AG08395 (cell line): ENCODE measurements at places on chromosomes 12 and 14.

DNA sequence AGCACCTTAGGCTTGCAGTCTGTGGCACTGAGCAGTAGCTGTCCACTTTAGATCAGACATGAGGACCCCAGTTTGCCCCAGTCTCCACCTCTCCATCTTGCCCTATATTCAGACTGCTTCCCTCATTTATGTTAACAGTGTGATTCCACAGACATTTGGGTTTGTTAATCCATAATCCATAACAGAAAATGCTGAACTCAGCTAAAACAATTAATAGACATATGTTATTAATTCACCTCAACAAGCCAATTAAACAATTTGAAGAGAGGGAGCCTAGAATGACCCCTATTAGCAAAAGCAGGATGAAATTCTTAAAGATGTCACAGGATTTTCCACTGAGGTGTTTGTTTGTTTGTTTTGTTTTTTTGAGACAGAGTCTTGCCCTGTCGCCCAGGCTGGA lies 9.1 kb downstream of the CDKL1 start:
- no peak for DNase-seq

DNA sequence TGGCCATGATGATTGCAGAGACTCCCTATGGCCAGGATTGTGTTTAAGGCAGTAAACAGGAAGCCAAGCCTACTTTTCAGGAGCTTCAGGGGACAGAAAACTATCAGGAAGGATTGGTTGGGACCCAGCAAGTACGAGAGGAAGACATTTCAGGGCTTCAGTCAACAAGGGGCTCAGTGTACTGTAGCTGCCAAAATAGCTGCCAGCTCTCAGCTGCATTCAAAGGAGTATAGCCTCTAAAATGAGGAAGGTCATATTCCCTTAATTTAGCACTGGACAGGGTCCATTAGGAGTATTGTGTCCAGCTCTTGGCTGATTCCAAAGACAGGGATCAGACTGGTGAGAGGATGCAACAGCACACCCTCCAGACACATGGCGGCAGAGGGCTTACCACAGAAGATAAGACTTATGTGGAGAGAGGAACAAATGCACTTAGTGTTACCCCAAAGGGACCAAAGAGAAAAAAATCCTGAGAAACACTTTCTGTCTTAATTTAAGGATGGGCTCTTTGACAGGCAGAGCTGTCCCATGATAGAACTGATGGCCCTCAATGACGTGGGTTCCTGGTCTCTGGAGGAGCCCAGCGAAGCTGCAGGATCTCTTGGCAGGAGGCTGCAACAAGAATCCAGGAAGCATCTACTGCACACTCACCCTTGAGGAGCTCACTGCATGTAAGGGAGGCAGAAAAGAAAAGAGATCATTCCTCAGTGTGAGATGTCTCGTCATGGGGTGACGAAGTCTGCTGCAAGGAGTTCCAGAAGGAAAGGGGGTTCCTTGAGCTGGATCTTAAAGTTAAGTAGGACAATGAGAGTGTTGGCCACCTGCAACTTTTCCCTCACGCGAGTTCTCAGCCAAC lies 14.8 kb downstream of the BDKRB1 start:
- no peak for DNase-seq

DNA sequence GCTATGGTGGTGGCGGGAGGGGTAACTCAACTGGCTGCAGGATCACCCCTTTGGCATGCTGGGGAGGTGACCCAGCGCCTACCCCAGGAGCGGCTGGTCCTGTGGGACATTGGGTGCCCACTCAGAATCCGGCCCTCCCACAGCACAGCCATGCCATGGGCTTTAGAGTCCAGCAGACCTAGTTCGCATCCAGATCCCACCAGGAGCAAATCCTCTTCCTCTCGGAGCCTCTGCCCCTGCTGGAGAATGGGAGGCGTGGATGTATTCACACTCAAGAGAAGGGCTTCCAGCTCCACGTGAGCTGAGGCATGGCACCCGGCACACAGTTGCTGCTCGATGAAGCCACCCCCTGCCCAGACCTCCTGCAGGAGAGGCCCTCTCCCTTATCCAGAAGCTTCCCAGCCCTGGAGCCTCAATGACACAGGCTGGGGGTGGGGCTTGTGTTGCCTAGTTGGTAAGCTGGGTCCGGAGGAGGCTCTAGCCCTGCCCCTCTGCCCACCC lies 17.7 kb downstream of the FAM222A start:
- no peak for DNase-seq

DNA sequence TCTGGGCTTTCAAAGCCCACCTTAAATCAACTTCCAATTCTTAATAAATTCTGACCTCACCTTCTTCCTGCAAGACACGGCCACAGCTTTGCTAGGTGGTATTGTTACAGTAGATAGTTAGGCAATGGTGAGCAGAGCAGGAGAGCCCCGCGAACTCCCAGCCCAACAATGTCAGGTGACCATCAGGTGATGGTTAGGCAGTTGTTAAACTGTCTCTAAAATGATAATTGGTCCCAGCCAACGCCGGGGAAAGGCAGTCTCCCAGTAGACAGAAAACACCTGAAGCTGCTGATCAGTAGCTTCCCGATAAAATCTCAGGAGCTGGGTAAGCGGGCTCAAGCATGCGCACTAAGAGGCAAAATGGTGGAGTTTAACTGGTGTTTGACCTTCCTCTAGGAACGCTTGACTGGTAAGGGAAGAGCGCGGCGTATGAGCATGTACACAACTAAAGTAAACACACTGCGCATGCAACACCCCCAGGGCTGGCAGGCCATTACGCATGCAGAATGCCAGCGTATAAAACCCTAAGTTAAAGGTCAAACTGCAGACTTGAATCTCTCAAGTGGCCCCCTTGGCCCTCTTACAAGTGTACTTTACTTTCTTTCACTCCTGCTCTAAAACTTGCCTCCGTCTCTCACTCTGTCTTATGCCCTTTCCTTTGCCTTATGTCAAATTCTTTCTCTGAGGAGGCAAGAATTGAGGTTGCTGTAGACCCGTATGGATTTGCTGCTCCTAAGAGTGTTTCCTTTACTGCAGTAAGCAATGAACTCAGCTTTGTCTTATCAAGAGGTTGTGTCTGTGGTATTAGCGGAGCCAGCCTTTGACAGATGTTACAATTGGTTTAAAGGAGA lies 113.5 kb downstream of the C12orf75 start:
- no peak for DNase-seq

- no peak for DNase-seq
Observed at GRCh38 chr14:52690983-52691760, 4.2 kb downstream of the ERO1A start.

GRCh38 chr12:110581931-110582275 lies 1.2 kb downstream of the PPTC7 start:
- DNase-seq: no peak

DNA sequence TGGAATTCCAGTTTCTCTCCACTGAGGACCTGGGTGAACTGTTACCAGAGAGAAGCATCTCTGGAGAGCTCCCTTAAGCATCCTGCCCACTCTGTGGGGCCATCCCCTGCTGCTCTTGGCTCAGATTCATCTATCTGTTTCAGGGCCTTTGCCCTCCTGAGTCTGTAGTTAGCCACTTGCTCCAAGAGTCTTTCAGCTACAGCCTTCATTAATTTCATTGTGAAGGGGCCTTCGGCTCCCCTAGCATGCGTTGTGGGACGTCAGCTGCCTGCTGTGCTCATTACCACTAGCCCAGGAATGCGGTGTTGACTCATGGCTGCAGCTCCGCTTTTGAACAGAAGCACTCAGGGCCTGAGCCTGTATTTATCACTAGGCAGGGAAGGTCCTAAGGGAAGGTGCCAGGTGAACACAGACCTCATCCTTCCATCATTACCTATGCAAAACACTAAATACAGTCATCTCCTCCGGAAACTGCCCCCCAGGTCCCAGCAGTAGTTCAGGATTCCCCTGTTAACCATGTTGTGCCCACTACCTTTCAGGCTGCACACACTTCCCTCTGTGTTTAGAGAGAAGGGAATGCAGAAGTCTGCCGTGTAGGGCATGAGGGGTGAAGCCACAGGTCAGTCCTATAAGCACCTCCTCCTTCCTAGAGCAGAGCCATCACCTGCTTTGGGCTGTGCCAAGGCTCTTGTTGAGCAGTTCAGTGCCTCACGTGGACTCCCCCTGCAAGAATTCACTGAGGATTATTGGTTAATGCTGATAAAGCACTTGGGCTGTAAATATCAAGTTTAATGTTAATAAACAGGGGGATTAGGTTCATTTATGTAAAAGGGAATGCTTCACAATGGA lies 191.4 kb downstream of the CACNA1C start:
- DNase-seq: peak; percentile 91

- no peak for DNase-seq
Observed at GRCh38 chr14:54123841-54124240, 167.2 kb upstream of the BMP4 start.

- DNase-seq: no peak
Observed at GRCh38 chr12:75894965-75895754, 136.4 kb downstream of the PHLDA1 start.

DNA sequence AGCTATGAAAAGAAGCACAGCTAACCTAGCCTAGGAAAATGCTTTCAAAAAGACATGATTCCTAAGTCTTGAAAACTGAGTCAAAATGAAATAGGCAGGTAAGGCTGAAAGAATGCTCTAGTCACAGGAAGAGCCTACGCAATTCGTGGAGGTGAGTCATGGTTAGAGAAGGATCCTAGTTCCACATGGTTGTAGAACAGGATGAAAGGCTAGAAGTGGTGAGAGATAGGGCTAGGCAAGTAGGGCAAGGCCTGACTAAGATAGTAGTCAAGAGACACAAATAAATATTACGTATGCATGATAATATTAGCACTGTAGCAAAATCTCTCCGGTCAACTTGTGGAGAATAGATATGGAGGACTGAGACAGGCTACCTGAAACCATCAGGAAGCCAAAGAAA lies 47.2 kb downstream of the PLCZ1 start:
- DNase-seq: peak; percentile 70

DNA sequence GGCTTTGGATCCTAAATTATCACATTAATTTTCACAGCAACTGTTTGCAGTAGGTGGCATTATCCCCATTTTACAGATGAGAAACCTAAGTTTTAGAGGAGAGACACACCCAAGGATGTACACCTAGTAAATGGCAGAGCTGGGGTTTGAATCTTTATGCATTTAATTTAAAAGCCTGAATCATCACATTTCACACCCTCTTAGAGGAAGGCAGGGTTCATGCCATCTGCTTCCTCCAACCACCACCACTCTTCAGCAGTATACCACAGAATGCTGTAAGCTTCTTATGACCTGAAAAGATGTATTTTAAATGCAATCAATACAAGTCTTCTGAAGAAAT lies 90.3 kb downstream of the CRADD start:
- no peak for DNase-seq

GRCh38 chr12:94769047-94769420 lies 118.7 kb upstream of the TMCC3 start:
- no peak for DNase-seq

GRCh38 chr14:68782091-68782981 lies 10.5 kb downstream of the ZFP36L1 start:
- no peak for DNase-seq

DNA sequence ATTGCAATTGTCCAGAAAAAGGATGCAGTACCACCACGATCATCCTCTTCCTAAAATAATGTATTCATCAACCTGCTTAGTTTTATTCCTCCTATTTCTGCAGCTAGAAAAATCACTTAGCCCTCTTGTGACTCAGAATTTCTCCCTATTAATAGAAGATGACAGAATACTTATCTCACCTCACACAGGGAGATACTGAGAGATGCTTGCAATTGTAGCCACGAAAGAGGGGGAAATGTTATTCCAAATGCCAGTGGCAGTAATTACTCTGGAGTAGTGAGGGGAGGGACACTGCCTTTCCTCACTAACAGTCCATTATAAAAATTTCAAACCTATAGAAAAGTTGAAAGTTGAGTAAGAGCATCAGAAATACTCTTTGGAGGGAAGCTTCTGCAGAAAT lies 11.8 kb upstream of the DUSP6 start:
- no peak for DNase-seq

GRCh38 chr14:29857551-29857950 lies 70.1 kb downstream of the PRKD1 start:
- DNase-seq: no peak

- no peak for DNase-seq
Observed at GRCh38 chr12:68609998-68610369, 715 bp upstream of the RAP1B start.

- no peak for DNase-seq
Observed at GRCh38 chr12:106039242-106039641, 99.5 kb downstream of the NUAK1 start.

- no peak for DNase-seq
Observed at GRCh38 chr12:56816491-56816890, 53.4 kb downstream of the HSD17B6 start.

GRCh38 chr14:94029265-94029664 lies 3.1 kb downstream of the OTUB2 start:
- DNase-seq: no peak

DNA sequence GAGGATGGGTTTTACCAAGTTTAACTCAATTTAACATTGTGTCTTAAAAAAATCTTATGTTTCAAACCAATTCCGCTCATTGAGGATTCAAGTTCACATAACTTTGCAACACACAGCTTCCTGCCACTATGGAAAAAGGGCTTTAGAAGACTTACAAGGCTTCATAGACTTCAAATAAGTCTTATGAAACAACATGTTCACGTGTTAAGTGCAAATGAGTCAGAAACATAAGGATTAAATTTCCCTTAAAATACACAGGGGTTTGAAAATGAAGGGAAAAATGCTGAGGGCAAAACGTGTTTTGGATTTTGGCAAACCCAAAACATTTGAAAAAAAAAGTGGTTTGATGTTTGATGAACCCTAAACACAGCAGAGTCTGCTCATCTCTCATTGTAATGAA lies 364.8 kb downstream of the BMP4 start:
- no peak for DNase-seq

- DNase-seq: peak; percentile 57
Observed at GRCh38 chr12:63802012-63802608, 22.4 kb downstream of the RXYLT1 start.

GRCh38 chr12:15584366-15585041 lies 204.7 kb downstream of the EPS8 start:
- peak; percentile 56 for DNase-seq

DNA sequence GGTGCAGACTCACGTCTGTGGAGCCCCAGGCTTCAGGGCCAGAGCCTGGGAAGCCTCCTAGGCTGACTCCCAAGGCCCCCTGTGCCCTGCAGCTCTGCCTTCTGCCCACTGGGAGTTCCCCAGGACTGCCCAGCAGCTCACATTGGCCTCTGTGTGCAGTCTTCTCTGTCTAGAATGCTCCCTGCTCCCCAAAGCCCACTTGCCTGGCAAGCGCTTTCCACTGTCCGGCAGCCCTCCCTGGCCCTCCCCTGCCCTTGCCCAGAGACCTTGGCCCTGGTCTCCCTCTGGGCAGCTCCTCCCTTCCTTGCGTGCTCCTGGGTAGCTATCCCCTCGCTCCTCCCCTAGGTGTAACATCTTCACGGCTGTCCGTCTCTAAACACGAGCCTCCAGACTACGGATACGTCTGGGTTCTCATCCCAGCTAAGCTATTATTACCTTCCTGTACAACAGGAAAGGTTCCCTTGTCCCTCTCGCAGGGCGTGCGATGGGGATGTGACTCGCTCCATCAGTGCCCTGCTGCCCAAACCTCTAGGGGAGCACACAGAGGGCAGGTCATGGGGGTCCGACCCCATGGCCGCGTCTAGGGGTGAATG lies 325.5 kb upstream of the RTL1 start:
- DNase-seq: no peak

DNA sequence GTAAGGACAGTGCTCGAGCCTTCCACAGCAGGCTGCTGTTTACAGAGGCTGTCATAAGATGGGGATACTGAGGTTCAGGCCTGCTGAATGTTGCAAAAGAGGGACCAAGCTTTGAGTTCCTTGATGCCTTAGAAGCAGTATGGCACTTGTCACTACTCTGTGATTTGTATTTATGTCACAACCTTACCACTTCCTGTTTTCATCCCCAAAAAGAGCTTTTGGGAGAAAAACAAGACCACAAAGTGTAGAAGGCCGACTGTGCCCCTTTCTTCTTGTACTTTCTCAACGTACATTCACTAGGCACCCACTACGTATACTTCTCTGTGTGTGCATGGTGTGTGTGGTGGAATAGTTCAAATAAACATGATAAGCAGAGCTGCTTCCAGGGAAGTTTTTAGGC lies 90.1 kb downstream of the DRAM1 start:
- DNase-seq: no peak
